ENCODE measurements at places on chromosomes 16 and 17.

DNA sequence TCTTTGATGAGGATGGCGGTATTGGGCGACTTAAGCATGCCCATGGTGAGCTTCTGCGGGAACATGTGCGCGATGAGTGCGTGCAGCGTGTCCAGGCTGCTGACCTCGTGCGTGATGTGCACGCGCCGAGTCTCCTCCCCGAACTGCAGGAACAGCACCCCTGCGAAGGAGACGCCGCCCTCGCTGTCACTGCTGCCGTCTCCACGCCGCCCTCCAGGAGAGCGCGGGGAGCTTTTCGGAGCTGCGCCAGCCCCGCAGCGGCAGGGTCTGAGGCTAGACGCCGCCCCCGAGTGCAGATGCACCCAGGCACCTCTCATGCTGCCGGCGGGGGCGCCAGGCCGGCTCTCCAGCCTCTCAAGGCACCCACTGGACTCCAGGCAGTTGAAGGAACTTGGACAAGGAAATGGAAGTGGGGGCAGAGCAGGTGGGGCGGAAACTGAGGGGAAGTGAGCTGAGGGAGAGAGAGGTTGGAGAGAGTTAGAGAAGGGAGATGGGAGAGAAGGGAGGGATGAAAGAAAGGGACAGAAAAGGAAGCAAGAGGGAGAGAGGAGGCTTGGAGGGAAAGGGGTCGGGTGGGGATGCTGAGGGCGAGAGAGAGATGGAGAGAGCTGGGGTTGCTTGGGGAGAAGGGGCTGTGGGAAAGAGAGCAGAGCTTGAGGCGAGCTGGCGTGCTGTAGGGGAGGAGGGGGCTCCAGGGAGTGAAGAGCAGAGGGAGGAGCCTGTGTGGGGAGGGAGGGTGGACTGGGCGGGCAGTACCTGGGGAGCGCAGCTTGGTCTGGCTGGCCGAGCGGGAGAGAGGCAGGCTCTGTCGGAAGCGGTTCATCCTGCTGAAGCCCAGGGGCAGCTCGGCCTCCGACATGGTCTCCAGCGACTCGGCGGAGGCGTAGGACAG lies 42.1 kb downstream of the SRCIN1 start:
- DNase-seq = no peak

DNA sequence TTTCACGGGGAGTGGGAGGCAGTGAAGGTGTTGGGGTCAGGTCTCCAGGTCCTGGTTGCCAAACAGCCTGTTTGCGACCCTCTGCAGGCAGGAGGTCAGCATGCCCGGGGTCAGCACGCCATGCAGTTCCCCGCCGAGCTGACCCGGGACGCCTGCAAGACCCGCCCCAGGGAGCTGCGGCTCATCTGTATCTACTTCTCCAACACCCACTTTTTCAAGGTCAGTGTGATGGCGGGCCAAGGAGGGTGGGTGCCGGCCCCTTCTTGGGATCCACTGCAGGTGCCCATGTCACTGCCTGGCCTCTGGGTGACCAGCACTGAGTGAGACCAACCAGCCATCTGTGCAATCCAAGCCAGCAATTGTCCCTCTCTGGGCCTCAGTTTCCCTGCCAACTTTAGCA lies 21.3 kb downstream of the ADGRG5 start:
- no peak for DNase-seq

- no peak for DNase-seq
Observed at GRCh38 chr17:35390156-35390555, 16.7 kb upstream of the SLFN11 start.

GRCh38 chr17:73749337-73749823 lies 105.1 kb upstream of the SDK2 start:
- no peak for DNase-seq

GRCh38 chr17:72594248-72594647 lies 473.4 kb downstream of the SOX9 start:
- no peak for DNase-seq

- DNase-seq = no peak
Observed at GRCh38 chr17:73214851-73215250, 22.0 kb downstream of the COG1 start.

Measured in NCI-H1092 treated with DMSO at 0.1 percent for 48 hours (cell line).